ENCODE measurements at places on chromosomes 6 and 20.
A peak's percentile ranks its signal among the peaks of the same experiment; 100 is the strongest.

DNA sequence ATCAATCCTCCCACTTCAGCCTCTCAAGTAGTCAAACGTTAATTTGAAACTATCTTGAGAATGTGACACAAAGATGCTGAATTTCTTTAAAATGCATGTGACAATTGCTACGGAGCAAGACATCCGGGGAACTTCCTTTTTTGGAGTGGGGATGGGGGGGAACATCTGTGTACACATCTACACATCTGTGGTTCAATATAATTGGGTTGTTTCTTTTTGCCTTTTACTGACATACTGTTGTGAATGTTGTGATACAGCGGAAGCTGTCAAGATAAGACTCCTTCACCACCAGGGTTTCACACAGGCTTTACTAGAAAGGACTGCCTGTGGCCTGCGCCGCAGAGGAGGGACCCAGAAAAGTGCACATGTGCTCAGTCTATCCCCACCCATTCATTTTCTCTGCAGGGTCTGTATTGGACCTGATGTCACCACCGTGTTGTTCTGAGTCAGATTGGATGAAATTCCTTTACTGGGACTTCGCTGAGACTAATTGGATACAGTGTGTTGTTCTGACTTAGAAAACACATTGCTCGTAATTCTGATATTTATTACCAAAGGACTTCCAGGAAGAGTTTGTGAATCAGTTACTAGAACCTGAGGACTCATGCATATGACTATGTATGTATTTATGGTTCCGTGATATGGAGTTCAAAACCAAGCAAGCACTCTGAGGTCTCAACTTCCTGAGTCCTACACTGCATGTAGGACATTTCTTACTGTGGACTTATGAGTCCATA, 98.7 kb upstream of the SGK1 start:
- DNase-seq, result no peak

GRCh38 chr6:107807196-107807811, 16.8 kb downstream of the SCML4 start:
- DNase-seq, result peak; percentile 70

GRCh38 chr6:24966381-24966780, 30.6 kb upstream of the RIPOR2 start:
- no peak for DNase-seq

GRCh38 chr20:53643031-53643832, 49.6 kb upstream of the ZNF217 start:
- DNase-seq, result no peak

- no peak for DNase-seq
These were observed 207.0 kb downstream of the ANKRD60 start for GRCh38 chr20:58021481-58021880.

DNA sequence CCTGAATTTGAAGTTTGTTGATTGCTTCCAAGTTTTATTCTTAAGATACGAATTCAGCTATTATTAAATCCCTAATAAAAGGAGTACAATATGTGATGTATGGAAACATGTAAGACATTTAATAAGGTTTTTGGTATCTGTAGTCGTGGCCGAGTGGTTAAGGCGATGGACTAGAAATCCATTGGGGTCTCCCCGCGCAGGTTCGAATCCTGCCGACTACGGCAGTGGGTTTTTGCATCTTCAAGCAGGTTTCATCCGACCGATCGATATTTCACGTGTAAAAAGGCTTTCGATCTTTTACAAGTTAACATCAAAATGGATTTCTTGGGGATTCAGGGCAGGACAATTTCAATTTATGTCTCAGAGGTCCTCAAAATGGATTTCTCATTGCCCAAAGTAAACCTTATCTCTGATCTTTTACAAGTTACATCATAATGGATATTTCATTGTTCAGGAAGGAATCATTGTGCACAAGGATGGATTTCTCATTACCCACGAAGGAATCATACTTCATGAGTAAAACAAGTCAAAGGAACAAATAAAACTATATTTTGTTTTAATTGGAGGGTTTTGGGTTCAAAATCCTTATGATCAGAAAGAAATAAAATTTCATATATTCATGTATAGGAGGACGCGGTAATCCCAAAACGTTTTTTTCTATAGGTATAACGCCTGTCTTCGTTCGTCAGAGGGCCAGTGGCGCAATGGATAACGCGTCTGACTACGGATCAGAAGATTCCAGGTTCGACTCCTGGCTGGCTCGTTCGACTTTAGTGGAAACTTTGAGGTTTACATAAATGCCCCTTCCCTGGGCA, 37.3 kb upstream of the BTN3A2 start:
- peak; percentile 90 for DNase-seq

DNA sequence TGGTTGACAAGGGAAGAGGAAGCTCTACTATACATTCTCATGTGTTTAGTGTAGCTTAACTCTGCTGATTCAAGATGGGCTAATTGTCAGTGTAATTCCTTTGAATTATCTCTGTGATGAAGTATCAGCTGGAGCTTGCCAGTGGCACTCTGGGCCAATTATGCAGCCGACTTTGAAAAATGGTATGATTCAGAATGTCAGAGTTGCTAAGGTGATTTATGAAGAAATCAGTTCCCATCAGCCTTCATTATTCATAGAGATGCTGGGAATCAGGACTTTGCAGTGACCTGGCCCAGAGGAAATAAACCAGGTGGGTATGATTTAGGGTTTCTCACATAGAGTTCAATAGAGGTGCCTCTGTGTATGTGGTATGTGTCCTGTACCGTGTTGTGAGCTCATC, 33.4 kb downstream of the KCNS1 start:
- DNase-seq, result no peak

DNA sequence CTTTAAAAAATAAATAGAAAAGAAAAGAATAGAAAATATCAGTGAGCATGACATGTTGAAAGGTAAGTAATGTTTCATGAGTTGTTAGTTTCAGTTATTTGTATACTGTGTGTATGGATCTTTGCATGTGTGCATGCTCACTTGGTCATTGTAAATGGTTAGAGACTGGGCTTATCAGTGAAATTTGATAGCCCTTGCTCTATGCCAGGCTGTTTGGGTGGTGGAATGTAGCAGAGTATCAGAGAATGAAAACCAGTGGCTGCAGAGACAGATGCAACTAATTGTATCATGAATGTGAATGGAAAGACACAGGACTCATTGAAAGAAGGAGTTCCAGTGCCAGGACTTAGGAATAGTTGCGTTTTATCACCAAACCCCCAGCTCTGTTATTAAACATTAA, 4.2 kb downstream of the GSTA2 start:
- DNase-seq, result no peak

DNA sequence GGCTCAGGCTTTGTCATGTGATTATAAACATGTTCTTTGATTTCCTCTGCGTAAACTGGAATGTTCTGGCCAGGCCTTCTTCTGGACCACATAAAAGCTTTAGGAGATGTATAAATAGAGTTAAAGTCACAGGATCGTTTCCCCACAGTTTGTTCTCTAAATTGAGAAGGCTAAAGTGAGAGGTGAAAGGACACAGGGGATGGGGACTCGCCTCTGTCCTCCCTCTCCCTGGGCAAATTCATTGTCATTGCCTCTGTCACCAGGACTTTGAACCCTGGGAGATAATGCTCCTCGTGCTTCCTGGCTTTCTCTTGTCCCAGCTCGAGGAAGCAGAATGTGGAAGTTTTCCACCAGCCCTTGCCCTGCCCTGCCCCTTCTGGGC, 20.3 kb upstream of the ZFAND3 start:
- DNase-seq, result no peak

- no peak for DNase-seq
These were observed 179.0 kb upstream of the MAP3K7 start for GRCh38 chr6:90765895-90766294.

- DNase-seq, result no peak
These were observed 34.7 kb downstream of the SLC2A4RG start for GRCh38 chr20:63774306-63774705.

DNA sequence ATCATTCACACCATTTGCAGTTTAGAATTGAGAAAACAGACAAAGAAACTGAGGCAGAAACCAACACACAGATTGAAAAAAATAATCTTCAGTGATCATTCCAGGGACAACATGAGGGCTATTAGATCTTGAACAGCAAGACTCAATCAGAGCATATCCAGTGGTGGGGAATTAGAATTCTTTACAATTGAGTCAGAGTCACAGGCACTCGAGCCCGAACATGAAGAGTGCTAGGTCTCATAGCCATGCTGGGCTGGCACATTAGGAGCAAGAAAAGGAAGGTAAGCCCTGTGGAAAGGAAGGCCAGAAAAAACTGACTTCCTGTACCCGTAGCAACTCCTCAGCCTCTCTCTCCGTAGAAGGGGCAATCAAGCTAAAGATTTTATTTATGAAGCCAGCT, 419.9 kb downstream of the HAO1 start:
- no peak for DNase-seq

GRCh38 chr6:160034036-160034930, 65.4 kb downstream of the IGF2R start:
- DNase-seq, result peak; percentile 39
